ENCODE measurements at places on chromosomes 11 and 22.

GRCh38 chr22:38873469-38874411 lies 1.7 kb upstream of the CBX6 start:
- peak; percentile 79 for DNase-seq

GRCh38 chr11:68812526-68812925 lies 29.2 kb downstream of the CPT1A start:
- DNase-seq: no peak

DNA sequence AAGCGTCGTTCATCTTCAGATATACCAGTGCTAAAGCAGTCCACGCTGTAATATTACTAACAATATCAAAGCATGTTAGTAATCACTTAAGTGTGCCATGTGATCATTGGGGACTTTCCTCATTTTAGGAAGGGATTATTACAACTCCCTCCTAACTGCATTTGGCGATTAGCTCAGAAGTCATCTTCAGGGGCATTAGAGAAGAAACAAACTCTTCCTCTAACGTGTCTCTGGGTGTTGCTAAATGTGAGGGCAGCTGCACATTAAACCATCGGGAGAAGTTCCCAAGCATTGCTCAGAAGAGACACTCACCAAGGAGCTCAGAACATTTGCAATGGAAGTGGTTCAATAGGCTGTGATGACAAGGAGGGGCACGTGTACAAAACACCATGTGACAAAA lies 17.2 kb downstream of the TESMIN start:
- no peak for DNase-seq

DNA sequence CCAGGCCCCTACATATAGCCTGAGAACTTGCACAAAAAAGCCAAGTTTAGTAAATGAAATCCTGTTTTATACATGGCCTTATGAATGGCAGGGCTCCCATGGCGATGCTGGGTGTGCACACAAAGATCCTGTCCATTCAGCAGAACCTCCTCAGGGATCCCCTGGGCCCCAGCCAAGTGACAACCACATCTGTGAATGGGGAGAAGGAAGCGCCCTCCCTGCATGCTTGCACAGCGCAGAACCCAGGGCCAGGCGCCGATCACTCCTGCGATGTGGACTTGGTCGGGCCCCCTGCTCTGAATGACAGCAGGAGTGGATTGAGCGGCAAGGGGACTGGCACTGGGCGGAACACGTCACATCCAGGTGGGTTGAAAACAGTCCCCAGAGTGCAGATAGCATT lies 4.5 kb upstream of the CDC42EP2 start:
- no peak for DNase-seq

DNA sequence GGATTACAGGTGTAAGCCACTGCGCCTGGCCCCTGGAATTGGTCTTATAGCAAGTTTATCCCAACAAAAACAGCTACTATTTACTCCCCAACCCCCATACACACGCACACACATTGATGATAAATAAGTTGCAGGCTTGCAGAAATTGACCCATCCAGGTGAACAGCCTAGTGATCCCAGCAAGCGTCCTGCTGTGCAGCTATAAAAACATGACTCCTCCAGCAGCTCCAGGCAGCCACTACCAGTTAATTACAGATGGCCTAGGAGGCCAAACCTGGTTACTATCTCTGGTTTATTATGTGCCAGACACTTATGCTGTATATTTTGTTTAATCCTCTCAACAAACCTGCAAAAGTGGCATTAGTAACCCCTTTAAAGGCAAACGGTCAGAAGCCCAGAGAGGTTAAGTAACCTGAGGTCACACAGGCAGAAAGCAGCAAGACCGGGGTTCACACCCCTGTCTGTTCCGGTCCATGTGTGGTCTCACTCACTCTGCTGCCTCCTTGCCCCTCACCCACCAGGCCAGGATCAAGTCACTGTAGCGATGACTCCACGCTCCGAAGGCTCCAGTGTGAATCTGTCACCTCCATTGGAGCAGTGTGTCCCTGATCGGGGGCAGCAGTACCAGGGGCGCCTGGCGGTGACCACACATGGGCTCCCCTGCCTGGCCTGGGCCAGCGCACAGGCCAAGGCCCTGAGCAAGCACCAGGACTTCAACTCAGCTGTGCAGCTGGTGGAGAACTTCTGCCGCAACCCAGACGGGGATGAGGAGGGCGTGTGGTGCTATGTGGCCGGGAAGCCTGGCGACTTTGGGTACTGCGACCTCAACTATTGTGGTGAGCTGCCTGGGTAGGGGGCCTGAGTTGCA lies 6.6 kb downstream of the F2 start:
- no peak for DNase-seq

GRCh38 chr11:65375012-65375411 lies 7.4 kb downstream of the SLC25A45 start:
- DNase-seq: no peak

- no peak for DNase-seq
These were observed 323.3 kb upstream of the ZC3H12C start for GRCh38 chr11:109769858-109770257.

GRCh38 chr11:130772266-130773227 lies 143.7 kb downstream of the SNX19 start:
- DNase-seq: no peak

- DNase-seq: no peak
These were observed 25.9 kb downstream of the APOBEC3H start for GRCh38 chr22:39122772-39123470.

- DNase-seq: no peak
These were observed 247.8 kb upstream of the ZC3H12C start for GRCh38 chr11:109845437-109845836.

GRCh38 chr22:21590809-21591641 lies 23.5 kb downstream of the UBE2L3 start:
- DNase-seq: no peak

- DNase-seq: no peak
These were observed 5.1 kb downstream of the ABCC8 start for GRCh38 chr11:17471501-17471900.

DNA sequence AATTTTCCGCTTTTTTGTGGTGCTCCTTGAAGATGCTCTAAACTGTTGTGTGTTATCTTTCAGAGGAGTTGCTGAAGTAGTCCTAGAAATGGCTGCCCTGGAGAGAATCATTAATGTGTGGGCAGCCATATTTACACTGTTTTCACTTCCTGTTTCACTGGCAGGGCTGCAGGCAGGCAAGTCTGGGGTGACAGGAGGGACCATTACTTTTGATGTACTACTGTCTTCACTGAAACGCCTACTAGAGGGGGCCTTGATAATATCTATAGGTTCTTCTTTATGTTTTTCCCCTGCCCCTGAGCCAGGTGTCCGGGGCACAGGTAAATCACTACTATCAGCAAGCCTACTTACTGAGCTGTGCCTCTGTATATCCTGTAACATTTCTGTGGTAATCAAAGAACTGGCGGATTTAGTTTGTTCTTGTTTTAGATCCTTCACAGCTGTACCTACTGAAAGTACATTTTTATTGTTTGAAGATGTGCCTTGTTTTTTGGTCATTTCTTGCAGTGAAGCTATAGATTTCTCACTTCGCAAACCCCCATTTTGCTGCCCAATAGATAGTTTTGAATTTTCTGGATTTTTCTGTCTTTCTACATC lies 39.7 kb downstream of the ACAT1 start:
- no peak for DNase-seq

- DNase-seq: no peak
These were observed 15.1 kb downstream of the SYNGR1 start for GRCh38 chr22:39364714-39365491.

DNA sequence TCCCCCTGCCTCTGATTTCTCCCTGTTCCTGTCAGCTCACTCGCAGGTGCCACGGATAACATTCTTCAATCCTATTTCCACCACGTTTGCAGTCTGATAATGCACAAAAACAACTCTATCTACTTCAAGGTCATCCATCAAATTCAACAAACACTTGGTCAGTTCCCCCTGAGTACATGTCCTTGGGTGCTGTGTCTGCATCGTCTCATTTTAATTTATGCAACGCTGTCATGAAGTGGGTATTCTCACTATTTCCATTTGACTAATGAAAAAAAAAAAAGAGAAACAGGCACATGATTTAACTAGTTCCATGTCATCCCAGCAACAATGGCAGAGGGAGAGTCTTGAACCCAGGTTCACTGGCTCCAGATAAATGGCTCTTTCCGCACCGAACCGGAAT lies 262.6 kb downstream of the LARGE1 start:
- DNase-seq: no peak

GRCh38 chr22:30105483-30105882 lies 25.2 kb downstream of the HORMAD2 start:
- no peak for DNase-seq

DNA sequence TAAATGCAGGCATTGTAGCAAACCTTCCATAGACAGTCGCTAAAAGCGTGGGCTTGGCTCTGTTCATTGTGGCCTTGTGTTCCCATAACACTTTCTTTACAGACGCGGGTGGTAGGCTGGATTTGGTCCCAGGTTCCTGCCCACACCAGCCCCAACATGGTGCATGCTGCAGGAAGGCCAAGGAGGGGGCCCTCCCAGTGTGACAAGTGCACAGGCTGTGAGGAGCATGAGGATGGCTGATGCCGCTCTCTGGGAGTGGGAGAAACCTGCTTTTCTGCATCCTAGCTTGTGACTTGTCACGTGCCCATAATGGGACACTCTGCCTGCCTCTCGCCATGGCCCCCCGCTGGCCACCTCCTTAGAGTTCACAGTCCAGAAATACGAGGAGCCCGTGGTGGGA lies 161.8 kb upstream of the B3GAT1 start:
- DNase-seq: peak; percentile 22

DNA sequence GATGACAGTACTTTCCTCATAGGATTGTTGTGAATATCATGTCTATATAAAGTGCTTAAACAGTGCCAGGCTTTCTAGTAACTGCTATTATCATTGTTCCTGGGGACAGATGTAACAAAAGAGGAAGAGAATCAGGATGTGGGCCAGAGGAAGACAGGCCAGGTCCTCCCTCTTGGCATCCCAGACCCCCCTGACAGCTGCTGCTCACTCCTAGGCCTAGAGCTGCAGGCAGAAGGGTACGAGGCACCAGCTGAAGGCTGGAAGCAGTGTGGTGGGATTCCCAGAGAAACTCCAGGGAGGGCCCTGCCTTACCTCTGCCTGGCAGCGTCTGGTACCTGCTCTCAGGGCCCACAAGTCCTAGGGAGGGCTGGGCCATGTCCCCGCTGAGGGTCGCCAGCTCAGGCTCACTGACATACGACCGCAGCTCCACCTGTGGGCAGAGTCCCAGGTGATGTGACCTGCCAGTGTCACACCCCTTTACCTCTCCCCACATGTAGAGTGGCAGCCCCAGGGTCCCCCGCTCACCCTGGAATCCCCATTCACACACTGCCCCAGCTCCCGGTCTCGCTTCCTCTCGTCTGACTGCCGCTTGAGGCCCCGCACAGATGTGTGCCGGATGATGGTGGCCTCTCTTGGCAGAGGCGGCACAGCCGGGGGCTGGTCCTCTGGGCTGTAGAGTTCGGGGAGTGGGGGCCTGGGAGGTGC lies 52.2 kb downstream of the C11orf58 start:
- DNase-seq: no peak

- DNase-seq: no peak
These were observed 1.9 kb upstream of the ANO5 start for GRCh38 chr11:22190827-22191463.

DNA sequence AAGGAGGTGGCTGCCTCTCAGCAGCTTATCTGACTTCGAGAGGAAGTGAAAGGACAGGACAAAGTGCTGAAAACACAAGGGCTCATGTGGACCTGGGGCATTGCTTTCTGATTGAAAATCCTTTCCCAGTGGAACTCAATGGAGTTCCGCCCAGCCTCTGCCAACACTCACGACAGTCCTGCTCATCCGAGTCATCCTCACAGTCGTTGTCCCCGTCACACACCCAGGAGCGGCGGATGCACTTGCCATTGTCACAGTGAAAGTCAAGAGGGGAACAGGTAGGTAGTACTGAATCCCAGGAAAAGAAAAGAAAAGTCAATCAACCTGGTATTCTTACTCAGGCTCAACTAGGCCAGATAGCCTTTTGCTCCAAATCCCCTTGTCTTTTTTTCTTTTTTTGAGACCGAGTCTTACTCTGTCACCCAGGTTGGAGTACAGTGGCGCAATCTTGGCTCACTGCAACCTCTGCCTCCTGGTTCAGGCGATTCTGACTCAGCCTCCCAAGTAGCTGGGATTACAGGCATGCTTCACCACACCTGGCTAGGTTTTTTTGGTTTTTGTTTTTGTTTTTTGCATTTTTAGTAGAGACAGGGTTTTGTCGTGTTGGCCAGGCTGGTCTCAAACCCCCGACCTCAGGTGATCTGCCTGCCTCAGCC lies 18.1 kb downstream of the LRP4 start:
- no peak for DNase-seq

GRCh38 chr11:4551346-4551979 lies 6.5 kb downstream of the OR52M1 start:
- DNase-seq: no peak

DNA sequence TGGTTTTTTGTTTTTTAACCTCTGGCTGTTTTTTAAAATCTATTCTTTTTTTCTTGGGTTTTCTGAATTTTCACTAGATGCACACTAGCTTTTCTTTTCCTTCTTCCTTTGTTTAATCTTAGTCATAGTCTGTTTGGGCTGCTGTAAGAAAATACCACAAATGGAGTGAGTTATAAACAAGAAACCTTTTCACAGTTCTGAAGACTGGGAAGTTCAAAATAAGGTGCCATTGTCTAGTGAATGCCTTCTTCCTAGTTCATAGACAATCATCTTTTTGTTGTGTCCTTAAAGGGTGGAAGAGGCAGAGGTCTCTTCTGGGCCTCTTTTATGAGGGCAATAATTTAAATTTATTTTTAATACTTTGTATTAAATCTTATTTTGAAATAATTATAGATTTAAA lies 532.9 kb upstream of the ANO5 start:
- no peak for DNase-seq

DNA sequence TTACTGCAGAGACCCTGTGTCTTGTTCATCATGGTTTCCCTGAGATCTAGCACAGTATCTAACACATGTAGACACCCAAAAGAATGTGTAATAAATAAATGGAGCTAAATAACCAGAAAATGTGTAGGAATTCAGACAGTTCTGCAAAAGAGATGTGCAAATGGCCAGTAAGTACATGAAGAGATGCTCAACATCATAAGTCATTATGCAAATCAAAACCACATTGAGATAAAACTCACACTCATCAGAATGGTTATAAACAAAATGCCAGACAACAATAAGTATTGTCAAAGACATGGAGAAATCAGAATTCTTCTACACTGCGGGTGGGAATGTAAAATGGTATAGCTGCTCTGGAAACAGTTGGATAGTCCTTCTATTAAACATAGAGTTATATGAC lies 88.5 kb downstream of the RBFOX2 start:
- no peak for DNase-seq

DNA sequence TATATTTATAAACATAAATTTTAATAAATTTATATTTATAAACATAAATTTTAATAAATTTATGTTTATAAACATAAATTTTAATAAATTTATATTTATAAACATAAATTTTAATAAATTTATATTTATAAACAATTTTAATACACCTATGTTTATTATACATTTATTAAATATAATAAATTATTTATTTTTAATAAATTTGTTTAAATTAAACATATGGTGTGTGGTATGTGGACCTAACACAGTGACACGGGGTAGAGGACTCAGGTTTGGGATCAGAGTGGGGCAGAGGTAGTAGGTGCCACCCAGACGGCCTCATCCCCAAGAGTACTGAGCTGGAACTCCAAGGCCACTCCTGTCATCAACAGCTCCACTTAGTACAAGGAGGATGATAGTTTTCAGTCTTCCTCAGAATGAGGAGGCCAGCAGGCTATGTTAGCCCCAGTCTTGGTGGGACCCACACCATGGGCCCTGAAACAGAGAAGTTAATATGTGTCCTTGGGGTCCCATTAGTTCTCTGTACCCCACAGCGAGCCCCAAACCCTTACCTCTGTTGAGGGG lies 46.7 kb upstream of the BID start:
- no peak for DNase-seq

Data from activated CD8-positive, alpha-beta memory T cell treated with anti-CD3 and anti-CD28 coated beads, Interleukin-2, amount 50 U/mL, for 48 hours (primary cell).